ENCODE measurements at places on chromosomes 1 and 21. TPM values are rescaled to one million over a fixed set of nuclear protein-coding genes. Genes with fewer than 3 reads are reported as not detected.

The LCE1C gene
- not detected for polyA plus RNA-seq

- peak; percentile 50 for DNase-seq
Measured at GRCh38 chr1:233295237-233295974, at the start of gene PCNX2. Gene PCNX2 (minus strand): TSS chr1:233295725. CDS start chr1:233295478, 247 bp downstream.

DNA sequence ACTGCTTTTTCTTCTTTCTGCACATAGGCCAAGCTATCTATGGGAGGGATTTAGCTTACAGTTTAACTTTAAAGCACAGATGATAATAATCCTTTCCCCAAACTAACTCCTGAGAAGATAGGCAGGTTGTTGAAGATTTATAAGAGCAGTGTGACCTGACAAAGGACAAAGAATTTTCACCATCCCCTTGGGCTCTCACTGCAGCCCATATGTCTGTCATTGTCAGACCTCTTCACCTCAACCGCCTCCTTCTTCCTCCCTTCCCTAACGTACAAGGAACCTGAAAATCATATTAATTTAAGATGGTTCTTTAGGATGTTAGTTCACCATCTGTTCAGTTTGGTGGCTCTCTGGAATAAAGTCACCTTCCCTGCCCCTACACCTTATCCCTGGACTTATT, 5.0 kb downstream of the RNU1-2 start:
- DNase-seq, result no peak

- no peak for DNase-seq
Measured at GRCh38 chr1:101356604-101357443, 120.0 kb downstream of the S1PR1 start.

DNA sequence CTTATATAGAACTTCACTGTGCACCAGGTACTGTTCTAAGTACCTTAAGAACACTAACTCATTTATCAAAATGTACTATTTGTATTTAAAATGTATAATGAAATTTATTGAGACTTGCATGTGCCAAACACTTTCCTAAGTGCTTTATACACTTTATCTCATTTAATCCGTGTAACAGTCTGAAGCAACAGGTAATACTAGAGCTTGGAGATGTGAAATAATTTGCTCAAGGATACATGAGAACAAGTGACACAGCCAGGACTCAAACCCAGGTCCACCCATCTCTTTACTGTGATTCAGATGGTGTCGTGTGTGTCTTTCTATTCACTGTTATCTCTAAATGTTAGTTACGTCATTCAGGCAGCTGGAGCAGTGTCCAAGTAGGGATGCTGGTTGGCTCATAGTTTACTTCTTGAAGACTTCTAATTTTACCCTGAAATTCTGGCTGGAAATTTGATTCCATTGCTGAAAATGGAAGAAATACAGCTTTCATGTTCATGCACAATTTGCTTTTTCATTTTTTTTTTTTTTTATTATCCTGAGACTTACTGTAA, 169.7 kb upstream of the UBE2U start:
- DNase-seq, result no peak

Measured in left renal cortex interstitium (tissue), 4 donors.